Fibroblast of villous mesenchyme (primary cell): ENCODE measurements at places on chromosomes 16 and 17.

DNA sequence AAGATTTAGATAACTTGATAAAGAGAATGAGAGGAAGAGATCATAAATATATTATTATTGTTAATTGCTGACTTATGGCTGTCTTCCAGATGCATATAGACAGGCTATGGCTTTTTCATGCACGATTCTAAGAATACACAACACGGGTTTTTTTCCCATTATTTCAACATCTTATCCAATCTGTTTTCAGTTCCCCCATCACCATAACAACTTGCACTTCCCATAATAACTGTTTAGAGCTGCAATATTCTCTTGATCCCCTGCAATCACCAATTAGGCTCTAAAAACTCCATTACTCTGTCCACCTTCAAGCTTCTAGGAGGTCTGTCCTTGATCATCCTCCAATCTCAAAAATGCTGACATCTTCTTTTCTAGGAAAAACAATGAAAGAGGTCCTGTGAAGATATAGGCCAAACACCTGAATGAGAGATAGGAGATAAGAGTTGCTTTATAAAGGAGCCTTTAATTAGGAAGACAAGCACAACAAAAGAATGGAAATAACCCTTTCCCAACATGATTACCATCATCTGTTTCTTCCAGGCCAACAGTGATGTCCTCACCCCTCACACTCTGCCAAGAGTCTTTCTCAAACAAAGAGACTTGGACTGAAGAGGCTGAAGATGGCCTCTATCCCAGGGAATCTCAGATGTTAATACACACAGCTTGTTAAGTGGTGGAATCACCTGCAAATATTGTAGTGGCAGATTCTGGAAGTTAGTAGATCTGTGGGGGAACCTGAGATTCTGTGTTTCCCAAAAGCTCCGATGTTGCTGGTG is 32.2 kb upstream of the CCL2 start:
- no peak for DNase-seq

DNA sequence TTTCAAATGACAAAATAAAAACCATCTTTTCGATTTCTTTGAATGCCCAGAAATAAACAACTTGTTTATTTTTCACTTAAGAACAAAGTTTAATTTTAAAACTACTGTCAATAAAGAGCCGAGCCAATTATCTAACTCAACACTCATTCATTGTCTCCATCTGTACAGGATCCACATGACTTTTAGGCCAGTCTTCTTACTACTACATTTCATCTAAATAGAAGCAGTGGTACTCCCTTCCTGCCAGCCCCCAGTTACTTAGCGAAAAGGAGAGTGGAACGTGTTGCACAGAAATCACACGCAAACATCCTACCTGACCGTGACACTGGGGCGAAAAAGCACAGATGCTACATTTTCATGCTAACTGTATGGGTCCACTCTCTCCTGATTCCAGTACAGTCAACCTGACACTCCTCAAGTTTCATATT is 1.2 kb downstream of the GNA13 start:
- no peak for DNase-seq

DNA sequence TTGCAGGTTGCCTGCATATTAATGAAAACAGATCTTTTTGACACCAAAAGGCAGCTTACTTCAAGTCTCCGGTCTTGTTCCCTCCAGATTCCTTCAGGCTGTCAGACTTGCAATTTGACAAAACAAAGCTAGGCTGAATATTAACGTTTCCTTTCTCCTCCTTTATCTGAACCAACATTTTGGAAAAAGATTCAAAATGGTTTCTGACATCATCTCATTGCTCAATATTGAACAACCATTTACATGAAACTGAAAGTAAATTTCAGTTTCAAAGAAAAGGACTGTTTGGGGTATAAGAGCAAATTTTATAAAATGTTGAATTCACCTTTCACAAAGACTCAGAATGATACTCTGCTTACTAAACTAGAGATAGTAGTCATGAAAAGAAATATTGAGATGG is 521.8 kb downstream of the KCNJ2 start:
- no peak for DNase-seq

DNA sequence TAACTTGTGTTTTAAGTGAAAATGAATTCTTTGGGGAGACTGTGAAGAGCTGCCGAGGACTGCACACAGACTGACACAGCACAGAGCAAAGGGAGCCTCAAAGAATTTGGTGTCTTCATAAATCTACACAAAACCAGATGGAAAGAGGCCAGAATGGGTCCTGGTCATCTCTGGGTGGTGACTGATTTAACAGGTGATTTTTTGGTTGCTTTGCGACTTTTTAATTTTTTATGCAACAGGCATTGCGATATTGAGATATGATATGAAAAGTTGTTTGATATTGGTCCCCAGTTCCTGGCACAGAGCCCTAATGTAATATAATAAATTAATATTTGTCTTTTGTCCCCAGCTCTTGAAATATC is 12.6 kb upstream of the EIF1 start:
- DNase-seq, result no peak

DNA sequence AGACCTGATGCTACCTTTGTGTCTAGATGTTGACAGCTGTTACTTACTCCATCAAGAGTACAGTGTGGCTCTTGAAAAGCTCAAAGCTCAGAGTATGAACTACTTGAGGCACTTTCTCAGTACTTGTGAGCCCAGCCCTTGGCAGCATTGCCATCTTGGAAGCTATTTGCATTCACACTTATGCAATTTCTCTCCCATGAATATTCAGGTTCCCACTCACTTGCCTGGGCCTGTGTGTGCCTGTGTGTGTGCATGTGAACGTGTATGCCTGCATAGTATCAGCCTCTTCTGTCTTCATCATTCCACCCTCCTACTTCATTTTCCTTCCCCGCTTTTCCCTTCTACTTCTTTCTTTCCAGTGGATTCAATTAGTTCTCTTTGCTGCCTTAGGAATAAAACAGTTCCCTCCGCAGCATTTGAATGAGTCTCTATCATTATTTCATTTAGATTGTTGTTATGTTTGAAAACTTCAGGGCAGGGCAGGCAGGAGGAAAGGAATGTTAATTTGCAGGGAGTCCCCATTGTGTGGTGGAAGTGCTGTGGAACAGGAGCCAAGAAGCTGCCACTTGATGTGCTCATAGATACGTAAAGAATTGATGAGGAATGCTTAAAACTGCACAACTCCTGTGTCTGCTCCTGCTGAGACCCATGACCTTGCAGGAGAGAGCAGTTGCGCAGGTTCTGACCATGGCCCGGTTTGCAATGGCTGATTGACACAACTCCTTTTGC is 58.9 kb downstream of the HS3ST4 start:
- DNase-seq, result no peak

- DNase-seq, result peak; percentile 95
Measured at GRCh38 chr17:17445925-17446665, 30.7 kb upstream of the MED9 start.
